Kidney capillary endothelial cell (primary cell): ENCODE measurements at places on chromosomes 6 and 20.

GRCh38 chr6:155936551-155936950, 480.9 kb upstream of the NOX3 start:
- DNase-seq = no peak

- DNase-seq = no peak
These were observed 1.4 kb downstream of the LAMP5 start for GRCh38 chr20:9515741-9516233.

- DNase-seq = no peak
These were observed 17.5 kb downstream of the C20orf173 start for GRCh38 chr20:35511814-35512420.

DNA sequence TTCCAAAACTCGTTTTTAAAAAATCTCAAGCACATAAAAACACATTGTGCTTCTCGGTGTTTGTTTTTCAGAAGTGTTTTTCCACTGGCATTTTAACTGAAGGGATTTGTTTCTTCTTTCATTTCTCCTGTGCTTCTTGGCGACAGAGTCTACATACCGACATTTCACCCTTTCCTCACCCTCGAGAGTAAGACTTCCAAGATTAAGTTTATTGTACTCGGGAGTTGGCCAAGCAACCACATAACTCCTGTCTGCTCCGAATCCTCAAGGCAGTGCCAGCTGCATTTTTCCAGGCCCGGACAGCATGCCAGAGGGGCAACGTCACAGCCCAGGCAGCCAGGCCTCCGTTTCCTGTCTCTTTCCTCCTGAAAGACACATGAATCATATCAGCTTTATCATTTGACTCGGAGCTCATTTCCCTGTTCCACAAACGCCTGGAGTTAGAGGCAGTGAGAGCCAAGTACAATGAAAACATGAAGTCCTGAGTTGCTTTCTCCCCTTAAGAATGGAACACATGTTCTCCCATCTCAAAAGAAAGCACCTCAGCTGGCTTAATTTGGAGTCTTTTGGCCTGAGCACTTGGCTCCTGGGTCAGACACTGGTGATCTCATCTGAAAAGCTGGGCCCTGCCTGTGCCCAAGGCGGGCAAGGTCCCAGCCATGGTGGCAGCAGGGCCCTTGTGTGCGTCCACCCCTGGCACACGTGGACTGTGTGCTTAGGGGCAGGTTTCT, 23.2 kb upstream of the FAM50B start:
- DNase-seq = peak; percentile 98

DNA sequence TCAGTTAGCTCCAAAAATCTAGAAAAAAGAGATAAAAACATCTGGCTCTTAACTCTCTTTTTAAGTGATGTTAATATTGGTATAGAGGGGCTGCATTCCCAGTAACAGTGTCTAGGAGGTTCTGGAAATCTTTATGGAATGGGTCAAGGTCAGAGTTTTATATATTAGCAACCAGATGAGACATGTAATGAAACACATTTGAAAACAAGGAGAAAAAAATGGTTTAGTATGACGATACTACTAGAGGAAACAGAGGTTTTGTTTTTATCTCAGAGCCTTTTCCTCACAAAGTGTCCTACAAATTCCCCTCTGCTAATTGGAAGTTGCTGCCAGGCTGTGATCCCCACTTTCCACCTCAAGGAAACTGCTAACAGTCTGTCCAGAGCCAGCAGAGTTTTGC, 100.6 kb upstream of the ISM1 start:
- DNase-seq = no peak

- no peak for DNase-seq
These were observed 25.8 kb upstream of the TMEM217 start for GRCh38 chr6:37283671-37284151.

- peak; percentile 94 for DNase-seq
These were observed 301.1 kb downstream of the EYA4 start for GRCh38 chr6:133542056-133542821.

DNA sequence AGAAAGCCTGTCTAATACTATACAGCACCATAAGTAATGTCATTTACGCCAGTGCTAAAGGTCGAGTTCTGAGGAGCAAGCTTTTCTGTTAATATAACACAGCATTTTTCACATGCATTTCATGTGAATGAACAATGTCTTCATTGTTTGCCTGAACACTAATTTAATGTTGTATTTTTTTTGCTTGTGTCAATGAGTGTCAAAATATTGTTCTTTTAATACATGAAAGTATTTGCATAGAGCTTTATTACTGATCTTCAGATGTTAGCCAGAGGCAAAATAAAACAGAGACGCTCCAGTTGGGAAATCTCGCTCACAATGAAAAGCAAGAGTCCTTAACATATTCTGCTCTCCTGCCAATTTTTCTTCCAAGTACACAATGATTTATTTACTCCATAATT, 151.8 kb downstream of the FOXC1 start:
- no peak for DNase-seq

GRCh38 chr6:37495244-37495934, 4.3 kb downstream of the CCDC167 start:
- no peak for DNase-seq

DNA sequence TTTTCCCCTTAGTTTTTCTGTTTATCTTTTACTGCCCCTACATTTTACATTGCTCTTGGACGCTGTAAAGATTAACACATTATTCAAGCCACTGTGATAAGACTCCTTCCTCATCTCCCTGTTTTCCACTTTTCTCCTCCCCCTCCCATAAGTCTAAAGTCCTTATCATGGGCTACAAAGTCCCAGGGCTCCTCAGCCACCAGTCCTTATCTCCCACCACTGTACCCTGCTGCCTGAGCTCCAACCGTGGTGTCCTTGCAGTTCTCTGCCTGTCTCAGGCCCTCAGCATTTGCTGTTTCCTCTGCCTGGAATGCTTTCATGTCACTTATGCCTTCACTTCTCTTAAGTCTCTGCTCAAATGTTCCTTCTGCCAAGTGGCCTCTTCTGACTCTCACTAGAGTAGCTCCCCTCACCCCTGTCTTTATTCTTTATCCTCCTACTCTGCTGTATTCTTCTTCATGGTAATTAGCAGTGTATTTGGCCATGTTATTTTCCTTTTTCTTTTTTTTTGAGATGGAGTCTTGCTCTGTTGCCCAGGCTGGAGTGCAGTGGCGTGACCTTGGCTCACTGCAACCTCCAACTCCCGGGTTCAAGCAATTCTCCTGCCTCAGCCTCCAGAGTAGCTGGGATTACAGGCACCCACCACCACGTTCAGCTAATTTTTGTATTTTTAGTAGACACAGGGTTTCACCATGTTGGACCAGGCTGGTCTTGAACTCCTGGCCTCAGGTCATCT, 10.8 kb upstream of the LATS1 start:
- no peak for DNase-seq

GRCh38 chr6:118122801-118123200, 215.7 kb downstream of the SLC35F1 start:
- DNase-seq = no peak

DNA sequence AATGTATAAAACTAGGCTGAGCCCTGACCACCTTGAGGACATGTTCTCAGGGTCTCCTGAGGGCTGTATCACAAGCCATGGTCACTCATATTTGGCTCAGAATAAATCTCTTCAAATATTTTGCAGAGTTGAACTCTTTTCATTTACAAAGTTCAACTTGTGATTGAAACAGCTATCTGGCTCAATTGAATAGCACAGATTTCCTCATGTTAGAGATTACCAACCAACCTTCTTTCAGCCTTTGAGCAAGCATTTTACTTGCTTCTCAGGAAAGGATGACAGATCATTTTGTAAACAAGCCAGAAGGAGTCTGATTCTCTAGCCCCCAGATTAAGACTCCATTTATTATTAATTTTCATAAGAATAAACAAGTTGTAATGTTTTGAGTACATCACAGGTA, 111.0 kb upstream of the DOK5 start:
- no peak for DNase-seq

DNA sequence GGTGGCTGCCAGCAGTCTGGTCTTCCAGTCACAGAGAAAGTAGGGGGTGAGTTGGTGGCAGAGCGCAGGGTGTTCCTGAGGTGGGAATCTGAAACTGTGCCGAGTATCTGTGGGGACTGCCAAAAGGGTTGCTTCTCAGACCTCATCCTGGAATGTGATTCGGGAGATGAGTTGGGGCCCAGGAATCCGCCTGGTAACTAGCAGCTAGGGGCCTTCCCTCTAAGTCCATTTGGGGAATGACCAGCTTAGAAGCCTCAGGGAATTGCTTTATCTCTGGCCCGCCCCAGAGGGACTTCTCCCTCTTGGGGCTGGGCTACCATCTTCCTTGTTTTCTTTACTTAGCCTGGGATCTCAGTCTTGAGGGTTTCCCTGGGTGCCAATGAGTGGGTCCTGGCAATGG, 49.6 kb downstream of the MOCS1 start:
- DNase-seq = no peak

- no peak for DNase-seq
These were observed 339.6 kb upstream of the CITED2 start for GRCh38 chr6:139713900-139714506.

DNA sequence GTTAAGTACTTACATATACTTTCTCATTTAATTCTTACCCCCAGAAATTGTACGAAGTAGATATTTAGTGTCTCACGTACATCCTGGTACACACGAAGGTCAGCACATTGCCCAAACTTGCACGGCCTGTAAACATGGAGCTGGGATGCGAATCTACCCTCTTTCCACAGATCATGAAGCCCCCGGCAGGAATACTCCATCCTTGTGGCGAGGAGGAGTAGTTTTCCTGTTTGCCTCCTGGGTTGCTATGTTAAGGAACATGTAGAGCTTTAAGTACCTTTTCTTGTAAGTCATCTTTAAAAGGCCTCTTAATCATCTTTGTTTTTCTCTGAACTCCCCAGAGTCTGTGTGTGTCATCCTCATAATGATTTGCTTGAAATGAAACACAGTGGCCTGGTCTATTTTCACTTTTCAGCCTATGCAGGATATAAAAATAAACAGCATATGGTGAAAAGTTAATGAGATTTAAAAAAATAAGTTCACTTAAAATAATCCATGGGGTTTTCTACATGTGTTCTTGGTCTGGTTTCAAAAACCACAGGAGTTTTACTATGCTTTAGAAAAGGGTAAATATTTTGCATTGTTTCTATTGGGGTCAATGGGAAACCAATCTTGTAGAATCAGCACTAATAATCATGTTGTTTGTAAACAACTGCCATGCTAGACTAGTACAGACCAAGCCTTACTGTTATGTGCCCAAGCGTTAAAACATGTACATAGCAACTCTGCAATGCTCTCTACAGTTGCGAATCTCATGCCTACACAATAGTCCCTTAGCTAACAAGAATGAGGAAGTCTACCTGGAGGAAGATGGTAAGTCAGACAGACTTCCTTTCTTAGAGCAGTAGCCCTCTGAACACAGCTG, 9.3 kb upstream of the ARID1B start:
- DNase-seq = no peak

GRCh38 chr6:113979937-113980336, 9.0 kb upstream of the HDAC2 start:
- DNase-seq = no peak

DNA sequence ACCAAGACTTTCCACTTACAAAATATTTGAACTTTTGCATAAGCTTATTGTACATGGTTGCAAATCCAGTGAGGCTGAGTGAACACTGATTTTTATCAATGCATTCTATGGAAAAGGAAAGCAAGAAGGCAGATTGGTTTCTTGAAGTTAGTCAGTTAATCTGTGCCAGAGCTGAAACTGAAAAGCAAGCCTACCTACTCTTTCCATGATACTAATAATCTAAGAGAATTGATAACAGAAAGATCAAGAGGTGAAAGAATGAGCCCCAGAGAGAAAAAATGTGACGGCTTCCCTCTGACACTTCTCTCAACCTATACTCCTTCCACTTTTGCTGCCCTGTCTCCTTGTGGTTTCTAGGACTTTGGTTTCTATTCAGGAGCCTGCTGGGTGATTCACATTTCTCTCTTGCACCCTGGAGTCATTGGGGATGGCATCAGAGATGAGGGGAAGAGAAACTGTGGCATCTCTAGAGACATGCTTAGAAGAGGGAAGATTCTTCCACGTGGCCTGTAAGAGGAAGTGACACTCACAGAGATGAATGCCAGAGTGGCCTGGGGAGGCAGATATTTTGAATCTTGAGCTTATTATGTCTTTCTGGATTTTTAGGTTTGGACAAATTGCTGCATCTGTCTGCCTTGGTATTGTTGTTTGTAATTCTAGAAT, 158.6 kb upstream of the RIMS1 start:
- no peak for DNase-seq

- no peak for DNase-seq
These were observed 1378.6 kb upstream of the DEFB115 start for GRCh38 chr20:29878777-29879442.

- DNase-seq = no peak
These were observed 54.8 kb downstream of the DACT2 start for GRCh38 chr6:168264593-168265335.

DNA sequence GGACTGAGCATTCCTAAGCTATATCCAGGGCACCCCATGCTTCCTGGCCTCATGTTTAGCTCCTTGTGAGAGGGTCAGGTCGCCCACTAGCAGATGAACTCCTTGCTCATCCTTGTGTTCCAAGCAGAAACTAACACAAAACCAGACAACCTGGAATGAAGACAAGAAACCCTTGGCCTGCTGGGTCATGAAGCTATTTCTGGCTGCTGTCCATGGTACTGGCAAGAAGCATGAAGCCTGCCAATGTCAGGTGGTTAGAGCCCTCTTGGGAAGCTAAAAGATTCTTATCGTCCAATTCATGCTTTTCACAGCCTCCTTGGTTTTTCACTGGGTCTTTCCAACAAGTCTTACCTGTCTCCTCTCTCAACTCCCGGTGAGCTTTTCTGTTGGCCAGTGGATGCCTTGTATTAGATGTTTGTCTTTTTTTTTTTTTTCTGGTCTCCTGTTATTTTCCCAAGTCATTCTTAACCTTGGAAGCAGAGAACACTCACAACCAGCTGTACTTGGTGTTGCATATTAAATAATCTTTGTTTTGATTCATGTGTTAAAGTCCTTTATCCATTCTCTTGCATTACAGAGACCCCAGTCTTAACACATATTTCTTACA, 180.3 kb downstream of the ANKRD60 start:
- peak; percentile 21 for DNase-seq

DNA sequence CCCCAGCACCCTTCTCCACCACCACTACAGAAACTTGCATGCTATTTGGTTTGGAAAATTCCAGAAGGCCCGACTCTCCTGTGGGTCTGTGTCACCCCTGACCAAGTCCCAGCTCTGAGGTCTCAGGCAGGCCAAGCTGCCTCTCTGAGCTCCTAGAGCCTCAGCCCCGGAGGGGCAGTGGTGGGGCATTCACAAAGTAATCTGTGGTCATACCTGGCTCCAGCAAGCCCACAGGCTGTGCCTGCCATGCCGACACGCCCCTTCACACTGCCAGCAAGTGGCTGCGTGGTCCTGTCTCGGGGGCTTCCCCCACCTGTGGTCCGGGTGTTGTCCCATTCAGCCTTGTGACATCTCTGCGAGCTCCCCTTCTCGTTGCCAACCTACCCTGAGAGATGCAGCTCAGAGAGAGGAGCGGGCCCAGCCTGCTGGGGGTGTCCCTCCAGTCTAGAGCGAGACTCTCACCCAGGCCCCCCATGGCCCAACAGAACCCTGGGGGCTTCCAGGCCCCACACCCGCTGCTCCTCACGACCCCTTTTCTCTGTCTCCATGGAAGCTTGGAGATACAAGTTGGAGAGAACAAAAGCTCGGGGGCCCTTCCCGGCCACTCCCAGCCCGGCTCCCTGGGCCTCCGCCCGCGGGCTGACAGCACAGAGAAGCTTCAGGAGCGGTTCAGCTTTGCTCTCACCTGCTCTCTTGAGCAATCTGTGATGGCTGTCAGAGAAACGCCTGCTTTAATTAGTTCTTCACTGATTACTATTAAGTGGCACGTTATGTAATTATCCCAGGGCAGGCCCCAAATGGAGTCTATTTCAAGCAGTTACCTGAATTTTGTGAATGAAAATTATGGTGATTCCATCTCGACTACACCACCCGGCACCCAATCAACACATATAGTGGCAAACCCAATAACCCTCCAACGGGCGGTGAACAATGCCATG, 147.7 kb upstream of the PHACTR3 start:
- DNase-seq = no peak
